Heart right ventricle (tissue), 16 donors: ENCODE measurements at places on chromosomes 2 and 18. TPM values are rescaled to one million over a fixed set of nuclear protein-coding genes. Genes with fewer than 3 reads are reported as not detected.

The TMEM214 gene
- total RNA-seq, result 53.4 TPM

The ITSN2 gene
- total RNA-seq, result 46.0 TPM

The SRD5A2 gene
- not detected for total RNA-seq

The KCNIP3 gene
- 2.3 TPM for total RNA-seq

The OSR1 gene
- total RNA-seq, result 1.9 TPM

The ASB18 gene
- 24.2 TPM for total RNA-seq

DNA sequence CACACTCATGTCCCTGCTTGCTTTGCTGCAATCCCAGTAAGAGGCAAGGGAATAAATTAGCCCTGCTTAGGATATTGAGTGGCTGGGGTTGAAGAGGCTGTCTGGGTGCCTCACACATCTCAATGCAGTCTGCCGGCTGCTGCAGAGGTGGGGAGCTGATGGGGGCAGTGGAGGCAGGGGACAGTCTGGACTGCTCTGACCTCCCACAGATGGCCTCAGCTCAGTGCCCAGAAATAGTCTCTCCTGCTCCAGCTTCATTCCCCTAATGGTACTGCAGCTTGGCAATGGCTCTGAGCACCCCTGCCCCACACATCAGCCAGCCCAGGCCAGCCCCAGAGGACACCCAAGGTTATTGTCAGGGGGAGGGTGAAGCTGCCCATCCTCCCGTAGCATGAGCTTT lies 21.5 kb upstream of the TNS1 start:
- no peak for DNase-seq
- H3K4me1 ChIP-seq, result peaks cover 33% of the 10 kb centered on the region
- no peaks in the 10 kb centered on the region for H3K27me3 ChIP-seq
- H3K36me3 ChIP-seq, result no peaks in the 10 kb centered on the region

DNA sequence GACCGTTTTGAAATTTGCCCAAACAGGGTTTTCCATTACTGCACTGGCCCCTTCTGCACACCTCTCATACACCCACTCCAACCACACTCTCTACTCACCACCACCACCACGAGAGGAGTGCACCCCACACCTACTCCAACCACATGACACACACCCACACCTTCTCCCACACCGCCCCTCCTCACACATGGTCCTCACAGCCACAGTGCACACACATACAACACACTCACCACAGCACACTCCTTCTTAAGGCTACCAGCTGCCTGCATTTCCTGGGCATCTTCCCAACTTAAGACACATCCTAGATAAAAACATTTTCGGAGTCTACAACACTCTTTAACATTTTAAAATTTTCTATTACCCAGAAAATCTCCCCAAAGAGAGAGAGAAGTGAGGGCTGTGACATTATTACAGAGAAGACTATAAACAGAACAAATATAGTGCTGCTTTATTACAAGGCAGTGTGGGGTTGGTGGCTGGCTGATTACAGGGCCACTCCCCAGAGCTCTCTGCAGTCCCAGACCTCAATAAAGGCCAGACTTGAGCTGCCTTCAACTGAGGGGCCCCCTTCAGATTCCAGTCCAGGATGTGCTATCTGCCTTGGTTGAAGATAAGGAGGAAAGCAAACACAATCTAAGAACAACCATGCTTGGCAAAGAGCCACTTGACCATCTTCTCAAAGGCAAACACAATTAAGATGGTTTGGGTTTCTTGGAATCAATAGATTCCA lies 36.1 kb downstream of the NHEJ1 start:
- H3K4me1 ChIP-seq, result peaks cover 28% of the 10 kb centered on the region
- no peak overlapping the region for H3K27ac ChIP-seq
- no peak overlapping the region for H3K4me3 ChIP-seq
- no peaks in the 10 kb centered on the region for H3K36me3 ChIP-seq
- DNase-seq, result no peak

DNA sequence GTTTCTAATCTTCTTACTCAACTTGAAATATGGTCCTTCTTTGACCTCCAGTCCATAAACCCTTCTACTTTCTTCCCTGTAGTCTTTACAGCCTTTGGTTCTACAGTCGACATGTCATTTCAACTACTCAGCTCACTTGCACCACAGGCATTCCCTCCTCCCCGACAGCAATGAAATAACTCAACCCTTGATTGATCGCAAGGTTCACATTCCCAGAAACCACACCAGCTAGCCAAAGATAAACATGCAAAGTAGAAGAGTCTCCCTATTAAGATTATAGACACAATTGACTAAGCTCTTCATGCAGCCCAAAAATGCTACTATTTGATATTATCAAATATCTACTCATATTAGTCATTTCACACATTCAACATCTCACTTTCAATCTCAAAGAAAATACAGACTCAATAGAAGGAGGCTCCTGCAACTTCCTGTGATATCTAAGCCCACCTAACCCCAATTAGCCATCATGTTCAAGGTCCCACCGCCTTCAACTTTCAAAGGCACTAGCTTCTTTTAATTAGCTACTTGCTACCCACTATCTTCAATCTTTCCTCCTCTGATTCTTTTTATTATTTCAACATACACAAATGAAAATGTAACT lies 50.8 kb downstream of the RTTN start:
- no peaks in the 10 kb centered on the region for H3K4me1 ChIP-seq
- H3K27me3 ChIP-seq, result no peaks in the 10 kb centered on the region
- H3K36me3 ChIP-seq, result peaks cover 2% of the 10 kb centered on the region
- H3K27ac ChIP-seq, result no peak overlapping the region
- DNase-seq, result no peak

DNA sequence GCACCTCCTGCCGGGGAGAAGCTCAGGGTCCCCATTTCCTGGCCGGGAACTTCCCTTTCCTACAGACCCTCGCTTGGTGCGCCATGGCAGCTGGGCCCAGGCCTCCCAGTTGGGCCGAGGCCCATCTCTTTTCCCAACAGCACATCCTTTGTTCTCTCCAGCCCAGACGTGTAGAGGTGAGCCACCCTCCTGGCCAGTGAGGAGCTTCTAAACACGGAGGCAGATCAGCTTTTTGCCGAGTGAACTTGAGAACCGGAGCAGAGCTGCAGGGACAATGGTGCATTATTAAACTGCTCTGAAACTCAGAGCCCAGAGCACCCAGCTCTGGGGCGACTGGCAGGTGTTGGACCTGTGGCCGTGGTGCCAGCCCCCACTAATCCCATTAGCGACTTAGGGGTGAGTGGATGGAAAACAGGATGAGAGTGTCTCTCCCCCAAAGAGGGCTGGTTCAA lies 25.4 kb downstream of the SH3BP4 start:
- H3K4me1 ChIP-seq, result peaks cover 40% of the 10 kb centered on the region
- no peak overlapping the region for H3K27ac ChIP-seq
- H3K4me3 ChIP-seq, result no peak overlapping the region
- H3K36me3 ChIP-seq, result no peaks in the 10 kb centered on the region
- no peaks in the 10 kb centered on the region for H3K27me3 ChIP-seq
- DNase-seq, result no peak

- H3K4me3 ChIP-seq, result no peak overlapping the region
- H3K36me3 ChIP-seq, result no peaks in the 10 kb centered on the region
- H3K27me3 ChIP-seq, result no peaks in the 10 kb centered on the region
- no peak overlapping the region for H3K27ac ChIP-seq
Observed at GRCh38 chr2:69554981-69555380, 88.6 kb downstream of the AAK1 start.

- no peaks in the 10 kb centered on the region for H3K36me3 ChIP-seq
- no peaks in the 10 kb centered on the region for H3K4me1 ChIP-seq
- no peak for DNase-seq
- no peaks in the 10 kb centered on the region for H3K27me3 ChIP-seq
- H3K27ac ChIP-seq, result no peak overlapping the region
- H3K4me3 ChIP-seq, result no peak overlapping the region
Observed at GRCh38 chr18:33051407-33051806, 278.6 kb upstream of the KLHL14 start.

GRCh38 chr2:73939419-73939818 lies 12.7 kb downstream of the DGUOK start:
- no peak overlapping the region for H3K27ac ChIP-seq
- no peaks in the 10 kb centered on the region for H3K36me3 ChIP-seq
- no peak overlapping the region for H3K4me3 ChIP-seq
- H3K27me3 ChIP-seq, result no peaks in the 10 kb centered on the region

GRCh38 chr2:50765146-50765545 lies 266.8 kb downstream of the NRXN1 start:
- no peak overlapping the region for H3K4me3 ChIP-seq
- no peaks in the 10 kb centered on the region for H3K27me3 ChIP-seq
- no peak for DNase-seq
- no peaks in the 10 kb centered on the region for H3K36me3 ChIP-seq
- H3K27ac ChIP-seq, result no peak overlapping the region

GRCh38 chr2:149037851-149038250 lies 648 bp upstream of the LYPD6B start:
- no peak for DNase-seq
- no peaks in the 10 kb centered on the region for H3K36me3 ChIP-seq
- peaks cover 53% of the 10 kb centered on the region for H3K27me3 ChIP-seq

DNA sequence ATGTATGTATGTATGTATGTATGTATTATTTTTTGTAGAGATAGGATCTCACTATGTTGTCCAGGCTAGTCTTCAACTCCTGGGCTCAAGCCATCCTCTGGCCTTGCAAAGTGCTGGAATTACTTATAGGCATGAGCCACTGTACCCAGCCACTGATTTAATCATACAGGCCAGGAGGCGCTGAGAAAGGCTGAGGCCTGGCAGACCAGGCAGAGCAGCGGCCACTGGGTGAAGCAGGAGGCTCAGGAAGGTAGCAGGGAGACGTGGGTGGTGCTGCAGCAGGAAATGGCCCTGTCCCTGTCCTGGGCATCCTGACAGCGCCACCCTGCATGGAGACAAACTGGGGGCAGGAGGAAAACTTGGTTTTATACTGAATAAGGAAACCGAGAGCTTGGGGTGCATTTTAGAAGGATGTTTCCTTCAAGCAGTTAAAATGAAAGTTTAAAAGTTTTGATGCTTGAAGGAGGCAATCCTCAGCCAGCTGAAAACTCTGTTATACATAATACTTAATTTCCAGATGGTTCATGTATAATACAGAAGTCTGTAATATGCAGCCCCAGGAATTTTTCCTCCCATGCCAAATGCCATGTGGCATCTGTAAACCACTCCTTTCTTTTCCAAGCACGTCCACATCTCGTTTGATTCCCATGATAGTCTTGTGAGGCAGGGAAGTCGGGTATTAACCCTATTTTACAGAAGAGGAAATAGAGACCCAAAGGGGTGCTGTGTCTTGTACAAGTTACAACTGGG lies 182.4 kb downstream of the CELF4 start:
- H3K4me3 ChIP-seq, result no peak overlapping the region
- no peak for DNase-seq
- H3K36me3 ChIP-seq, result no peaks in the 10 kb centered on the region
- H3K27me3 ChIP-seq, result peaks cover 6% of the 10 kb centered on the region
- H3K4me1 ChIP-seq, result no peaks in the 10 kb centered on the region

DNA sequence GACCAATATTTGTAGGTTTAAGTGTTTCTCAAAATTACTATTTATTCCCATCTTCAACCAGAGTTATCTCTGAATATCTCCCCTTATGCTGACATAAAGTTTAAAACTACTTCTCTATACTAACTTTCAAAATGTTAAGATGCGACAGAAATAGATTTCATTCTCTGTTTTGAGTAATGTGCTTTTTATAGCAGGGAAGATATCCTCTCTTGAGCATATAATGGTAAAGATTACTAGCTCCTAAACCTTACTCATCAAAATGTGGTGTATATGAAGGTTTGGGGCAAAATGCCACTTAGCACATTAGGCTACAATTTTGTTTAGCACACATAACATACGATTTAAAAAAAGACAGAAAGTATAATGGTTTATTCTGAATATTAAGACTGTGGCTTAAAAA lies 54.4 kb downstream of the CWC22 start:
- H3K4me3 ChIP-seq, result no peak overlapping the region
- peaks cover 40% of the 10 kb centered on the region for H3K36me3 ChIP-seq
- no peak for DNase-seq

- H3K4me3 ChIP-seq, result no peak overlapping the region
- H3K36me3 ChIP-seq, result peaks cover 31% of the 10 kb centered on the region
- DNase-seq, result no peak
- H3K4me1 ChIP-seq, result peaks cover 34% of the 10 kb centered on the region
- no peaks in the 10 kb centered on the region for H3K27me3 ChIP-seq
Observed at GRCh38 chr2:68827666-68828065, 43.5 kb downstream of the BMP10 start.

DNA sequence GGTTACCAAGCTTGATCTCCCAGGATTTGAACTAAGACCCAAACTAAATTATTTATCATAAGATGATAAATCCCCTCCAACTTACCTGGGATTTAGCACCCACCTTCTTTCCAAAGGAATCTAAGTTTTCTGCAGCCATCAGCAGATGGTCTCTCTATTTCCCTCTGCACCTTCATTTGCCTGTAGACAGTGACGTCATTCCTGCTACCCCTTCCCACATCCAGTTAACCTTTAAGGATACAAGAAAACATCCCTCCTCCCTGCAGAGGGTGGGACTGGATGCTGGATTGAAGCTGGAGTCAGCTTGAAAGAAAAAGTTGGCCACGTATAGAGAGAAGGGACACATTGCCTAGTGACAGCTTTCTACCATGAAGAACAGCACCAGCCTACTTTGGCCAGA lies 3.7 kb upstream of the DNER start:
- H3K4me3 ChIP-seq, result no peak overlapping the region
- no peaks in the 10 kb centered on the region for H3K36me3 ChIP-seq
- H3K4me1 ChIP-seq, result peaks cover 9% of the 10 kb centered on the region
- DNase-seq, result no peak
- H3K27me3 ChIP-seq, result peaks cover 46% of the 10 kb centered on the region
- no peak overlapping the region for H3K27ac ChIP-seq

DNA sequence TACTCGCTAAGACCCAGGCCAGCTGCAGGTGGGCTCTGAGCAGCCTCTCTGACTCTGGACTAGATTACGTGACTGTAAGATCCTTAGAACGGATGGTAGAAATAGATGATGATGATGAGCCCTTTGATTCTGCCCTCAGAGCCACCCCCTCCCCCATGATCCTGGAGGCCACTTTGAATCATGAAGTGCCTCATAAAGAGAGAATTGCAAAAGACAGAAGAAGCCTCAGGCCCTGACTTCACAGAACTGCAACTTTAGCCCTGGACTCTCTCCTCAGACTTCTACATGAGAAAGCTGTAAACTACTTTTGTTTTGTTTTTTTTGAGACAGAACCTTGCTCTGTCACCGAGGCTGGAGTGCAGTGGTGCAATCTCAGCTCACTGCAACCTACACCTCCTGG lies 15.4 kb upstream of the TET3 start:
- H3K27me3 ChIP-seq, result no peaks in the 10 kb centered on the region
- H3K27ac ChIP-seq, result no peak overlapping the region
- peaks cover 23% of the 10 kb centered on the region for H3K4me1 ChIP-seq

DNA sequence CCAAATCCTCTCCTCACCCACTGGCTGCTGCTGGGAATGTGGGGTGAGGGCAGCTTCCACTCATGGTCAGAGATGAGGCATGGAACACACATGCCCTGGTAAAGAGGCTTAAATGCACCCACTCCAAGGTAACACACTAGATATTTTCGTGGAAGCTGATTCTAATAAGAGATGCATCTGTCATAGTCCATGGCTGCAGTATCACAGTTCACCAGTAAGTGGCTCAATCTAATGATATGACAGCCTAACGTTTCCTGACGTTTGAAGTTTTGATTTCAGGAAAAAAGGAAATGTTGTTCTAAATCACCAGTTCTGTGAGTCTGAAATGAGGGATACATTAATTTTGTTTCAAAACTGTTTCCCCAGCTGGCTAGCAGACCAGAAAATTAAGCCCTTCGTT lies 38.2 kb downstream of the LCT start:
- H3K36me3 ChIP-seq, result no peaks in the 10 kb centered on the region
- no peak overlapping the region for H3K27ac ChIP-seq
- H3K4me1 ChIP-seq, result no peaks in the 10 kb centered on the region
- H3K27me3 ChIP-seq, result no peaks in the 10 kb centered on the region
- H3K4me3 ChIP-seq, result no peak overlapping the region

GRCh38 chr2:150191349-150191748 lies 296.1 kb downstream of the RND3 start:
- no peaks in the 10 kb centered on the region for H3K36me3 ChIP-seq
- H3K4me3 ChIP-seq, result no peak overlapping the region
- DNase-seq, result no peak
- no peaks in the 10 kb centered on the region for H3K27me3 ChIP-seq
- no peak overlapping the region for H3K27ac ChIP-seq
